Stimulated activated CD8-positive, alpha-beta memory T cell treated with anti-CD3 and anti-CD28 coated beads, Interleukin-2, amount 100 ng/mL, for 1 hour (primary cell): ENCODE measurements at places on chromosomes 2 and 18.

GRCh38 chr2:161586517-161587167 lies 37.6 kb upstream of the SLC4A10 start:
- no peak for DNase-seq

DNA sequence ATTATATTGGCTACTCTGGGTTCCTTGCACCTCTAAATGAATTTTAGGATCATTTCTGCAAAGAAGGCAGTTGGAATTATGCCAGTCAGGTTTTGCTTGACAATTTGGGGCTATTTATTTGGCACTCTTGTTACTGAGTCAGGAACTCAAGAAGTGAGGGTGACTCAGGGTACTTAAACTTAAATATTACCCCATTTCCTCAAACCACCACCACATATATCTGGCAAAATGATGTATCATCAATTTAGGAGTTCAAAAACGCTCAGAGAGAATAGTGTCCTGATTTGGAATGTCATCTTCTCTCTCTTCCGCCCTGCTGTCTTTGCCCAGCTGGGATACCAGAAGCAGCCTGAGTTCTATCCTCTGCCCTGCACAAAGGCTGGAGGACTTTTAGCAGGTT lies 2.4 kb upstream of the THNSL2 start:
- no peak for DNase-seq

DNA sequence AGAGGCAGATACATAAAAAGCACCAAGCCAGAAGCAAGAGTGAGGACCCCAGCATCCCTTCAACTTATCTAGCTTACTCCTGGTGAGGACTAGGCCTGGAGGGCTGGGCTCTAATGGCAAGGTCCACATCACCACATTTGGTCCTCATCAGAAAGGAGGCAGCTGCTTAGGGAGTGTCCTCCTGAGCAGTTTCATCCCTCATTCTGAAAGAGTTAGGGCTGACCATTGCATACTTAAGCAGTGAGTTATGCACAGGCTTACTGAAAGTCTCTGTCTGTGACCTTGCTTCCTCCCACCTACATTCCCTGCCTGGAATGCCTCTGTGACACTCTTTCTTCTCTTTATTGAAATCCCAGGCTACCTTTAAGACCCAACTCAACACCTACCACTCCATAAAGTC lies 301.8 kb upstream of the ACVR2A start:
- no peak for DNase-seq

DNA sequence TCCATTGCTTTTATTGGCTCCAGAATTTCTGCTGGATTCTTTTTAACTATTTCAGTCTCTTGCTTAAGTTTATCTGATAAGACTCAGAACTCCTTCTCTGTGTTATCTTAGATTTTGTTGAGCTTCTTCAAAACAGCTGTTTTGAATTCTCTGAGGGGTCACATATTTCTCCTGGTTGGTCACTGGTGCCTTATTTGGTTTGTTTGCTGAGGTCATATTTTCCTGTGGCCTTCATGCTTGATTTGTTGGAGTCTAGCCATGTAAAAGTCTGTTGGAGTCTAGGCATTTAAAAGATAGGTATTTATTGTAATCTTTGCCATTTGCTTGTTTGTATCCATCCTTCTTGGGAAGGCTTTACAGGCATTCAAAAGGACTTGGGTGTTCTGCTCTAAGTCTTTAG lies 398.7 kb downstream of the DSEL start:
- DNase-seq = no peak

DNA sequence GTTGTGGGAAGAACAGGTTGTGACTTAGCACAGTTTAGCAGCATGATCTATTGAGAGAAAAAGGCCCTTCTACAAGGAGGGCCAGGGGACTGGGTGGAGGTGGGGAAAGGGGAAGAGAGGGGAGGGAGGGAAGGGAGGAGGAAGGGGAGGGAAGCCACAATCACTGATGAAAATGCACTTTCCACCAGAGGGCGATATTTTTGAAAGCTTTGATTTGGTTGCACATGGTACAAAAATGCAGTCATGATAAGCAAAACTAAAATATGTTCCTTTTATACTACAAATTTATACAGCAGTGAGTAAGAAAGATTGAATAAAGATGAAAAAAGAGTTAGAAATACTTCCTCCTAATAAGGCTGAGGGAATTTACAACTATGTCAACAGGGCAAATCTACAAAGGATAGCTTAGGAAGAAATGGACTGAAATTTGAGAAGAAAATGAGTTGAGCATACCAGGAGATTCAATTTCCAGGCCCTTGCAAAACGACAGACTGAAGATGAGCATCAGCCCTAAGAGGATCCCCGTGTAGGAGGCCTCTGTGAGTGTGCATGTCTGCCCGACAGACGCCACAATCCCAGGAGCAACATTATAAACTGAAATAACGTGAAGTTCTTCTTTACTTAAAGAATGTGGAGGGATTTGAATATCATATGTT lies 17.2 kb downstream of the SH3YL1 start:
- no peak for DNase-seq

- no peak for DNase-seq
Observed at GRCh38 chr2:113895301-113895700, 5.4 kb downstream of the ACTR3 start.

- DNase-seq = no peak
Observed at GRCh38 chr18:39841482-39842365, 2113.3 kb upstream of the PIK3C3 start.

- DNase-seq = no peak
Observed at GRCh38 chr2:149330127-149331022, at the start of gene LYPD6. Gene LYPD6 (plus strand): TSS chr2:149330587. CDS start chr2:149437709, 107,122 bp downstream.

- DNase-seq = no peak
Observed at GRCh38 chr2:64260093-64260803, 116.0 kb upstream of the PELI1 start.

DNA sequence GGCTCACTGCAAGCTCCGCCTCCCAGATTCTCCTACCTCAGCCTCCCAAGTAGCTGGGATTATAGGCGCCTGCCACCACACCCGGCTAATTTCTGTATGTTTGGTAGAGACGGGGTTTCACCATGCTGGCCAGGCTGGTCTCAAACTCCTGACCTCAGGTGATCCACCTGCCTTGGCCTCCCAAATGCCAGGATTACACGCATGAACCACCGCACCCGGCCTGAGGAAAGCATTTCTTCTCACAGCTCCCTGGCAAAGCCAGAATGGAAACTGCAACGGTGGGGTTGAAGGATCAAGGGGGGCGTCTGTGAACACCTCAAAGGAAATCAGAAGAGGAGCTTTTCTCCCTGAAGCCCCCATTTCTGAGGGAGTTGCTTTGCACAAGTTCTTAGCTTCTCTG lies 11.2 kb upstream of the TEX51 start:
- no peak for DNase-seq

GRCh38 chr18:23243816-23244215 lies 108.5 kb downstream of the CABLES1 start:
- no peak for DNase-seq

GRCh38 chr2:233448575-233448974 lies 94.3 kb downstream of the DGKD start:
- no peak for DNase-seq

DNA sequence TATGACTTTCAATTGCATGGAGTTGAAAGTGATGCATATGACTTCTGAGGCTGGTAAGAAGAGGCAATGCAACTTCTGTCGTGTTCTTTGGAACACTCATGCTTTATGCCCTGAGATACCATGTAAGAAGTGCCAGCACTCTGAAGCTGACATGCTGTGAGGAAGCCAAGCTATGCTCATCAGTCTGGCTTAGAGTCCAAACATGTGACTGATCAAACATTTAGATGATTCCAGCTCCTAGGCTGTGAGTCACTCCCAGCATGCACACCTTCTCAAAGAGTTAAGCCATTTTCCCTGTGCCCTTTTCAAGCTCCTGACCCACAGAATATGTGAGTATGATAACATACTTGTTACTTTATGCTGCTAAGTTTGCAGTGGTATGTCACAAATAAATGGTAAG lies 15.8 kb upstream of the VRK2 start:
- no peak for DNase-seq
